NCI-H1417 (cell line): ENCODE measurements at places on chromosomes 1 and 21.
A peak's percentile ranks its signal among the peaks of the same experiment; 100 is the strongest.

DNA sequence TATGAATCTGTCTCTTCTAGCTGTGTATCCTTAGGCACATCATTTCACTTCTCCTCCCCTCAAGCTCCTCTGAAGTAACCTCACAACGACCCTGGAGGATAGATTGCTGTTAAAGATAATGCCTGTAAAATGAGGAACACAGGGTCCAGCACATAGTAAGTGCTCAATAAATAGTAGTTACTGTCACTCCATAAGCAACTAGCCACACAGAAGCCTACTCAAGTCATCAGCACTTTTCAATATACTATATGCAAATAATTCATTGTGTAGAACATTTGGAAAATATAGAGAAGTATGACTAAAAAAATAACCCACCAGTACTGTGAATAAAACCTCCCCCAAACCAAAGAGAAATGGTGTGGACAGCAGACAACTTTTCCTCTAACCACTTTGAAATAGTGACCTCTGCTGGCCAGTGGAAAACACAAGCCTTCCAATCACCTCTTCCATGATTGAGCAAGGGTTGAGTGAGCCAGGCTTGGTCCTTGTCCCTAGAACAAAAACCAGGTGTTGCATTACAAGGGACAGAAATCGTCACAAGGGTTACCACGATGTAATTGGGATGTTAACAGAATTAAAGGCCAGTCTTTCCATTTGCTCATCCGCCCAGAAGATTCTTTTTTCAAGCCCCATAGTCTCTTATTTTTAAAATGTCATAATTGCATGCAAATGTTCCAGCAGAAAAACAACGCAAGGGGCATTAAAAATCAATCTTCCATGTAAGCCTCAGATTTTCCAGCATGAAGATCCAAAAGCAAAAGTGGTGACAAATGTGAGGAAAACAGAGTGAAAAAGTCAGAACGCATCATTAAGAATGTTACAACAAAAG, 15.7 kb upstream of the GLIS1 start:
- DNase-seq = peak; percentile 35

DNA sequence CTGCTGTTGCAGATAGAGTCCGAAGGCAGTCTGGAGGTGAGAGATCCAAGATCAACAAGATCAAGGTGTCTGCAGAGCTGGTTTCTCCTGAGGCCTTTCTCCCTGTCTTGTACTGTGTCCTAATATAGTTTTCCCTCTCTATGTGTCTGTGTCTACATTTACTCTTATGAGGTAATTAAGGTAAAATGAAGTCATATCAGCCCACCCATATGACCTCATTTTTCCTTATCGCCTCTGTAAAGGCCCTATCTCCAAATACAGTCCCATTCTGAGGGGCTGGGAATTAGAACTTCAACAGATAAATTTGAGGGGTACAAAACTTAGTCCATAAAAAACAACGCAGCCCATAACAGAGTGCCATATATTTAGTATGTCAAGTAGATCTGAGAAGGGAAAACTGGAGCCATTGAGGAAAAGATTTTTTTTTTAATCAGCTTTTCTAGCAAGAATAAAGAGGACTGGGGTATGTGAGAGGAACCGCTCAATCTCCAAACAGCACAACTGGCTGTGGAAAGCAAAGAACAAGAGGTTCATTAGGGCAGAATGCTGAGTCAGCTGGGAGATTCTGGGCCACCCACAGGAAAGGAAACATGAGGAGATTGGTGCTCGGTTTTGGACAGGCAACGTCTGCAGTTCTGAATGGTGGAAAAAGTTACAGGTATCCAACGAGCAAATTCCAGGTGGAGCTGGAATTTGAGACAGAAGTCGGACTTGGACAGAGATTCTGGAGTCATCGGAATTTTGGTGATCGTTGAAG, 65.7 kb downstream of the MAP3K21 start:
- DNase-seq = no peak

GRCh38 chr1:172515436-172515835, 17.5 kb upstream of the SUCO start:
- DNase-seq = no peak

DNA sequence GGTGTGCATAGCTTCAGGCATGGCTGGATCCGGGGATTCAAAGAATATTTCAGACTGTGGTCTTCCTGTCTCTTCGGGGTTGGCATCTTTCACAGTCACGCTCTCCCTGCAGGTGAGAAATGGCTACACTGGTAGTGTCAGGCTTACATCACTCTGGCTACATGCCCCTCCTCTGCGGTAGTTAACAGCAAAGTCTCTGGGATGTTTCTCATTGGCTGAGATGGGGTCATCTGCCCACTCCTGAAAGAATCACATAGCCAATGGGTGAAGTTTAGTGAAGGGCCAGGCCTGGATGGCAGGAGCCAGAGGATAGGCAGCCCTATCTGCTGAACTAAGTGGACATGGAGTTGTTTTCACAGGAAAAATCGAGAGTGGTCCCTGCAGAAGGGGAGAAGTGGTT, 356.5 kb downstream of the MATN1 start:
- no peak for DNase-seq

DNA sequence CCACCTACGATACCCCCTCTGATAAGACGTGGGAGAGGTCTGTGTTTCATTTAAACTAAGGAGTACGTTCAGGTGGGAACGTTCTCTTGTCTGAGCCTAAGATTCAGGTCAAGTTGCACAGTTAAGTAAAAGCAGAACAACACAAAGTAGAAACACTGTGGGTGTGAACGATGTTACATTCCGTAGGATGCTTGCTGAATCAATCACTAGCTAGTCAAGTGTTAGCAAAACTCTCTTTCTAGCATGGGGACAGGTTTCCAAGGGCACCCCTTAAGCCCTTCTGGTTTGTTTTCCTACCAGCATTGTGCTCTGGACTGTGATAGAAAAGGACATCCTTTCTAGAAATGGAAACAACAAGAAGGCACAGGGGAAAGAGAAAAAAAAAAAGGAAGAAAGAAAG, 13.3 kb downstream of the C1orf162 start:
- DNase-seq = no peak

DNA sequence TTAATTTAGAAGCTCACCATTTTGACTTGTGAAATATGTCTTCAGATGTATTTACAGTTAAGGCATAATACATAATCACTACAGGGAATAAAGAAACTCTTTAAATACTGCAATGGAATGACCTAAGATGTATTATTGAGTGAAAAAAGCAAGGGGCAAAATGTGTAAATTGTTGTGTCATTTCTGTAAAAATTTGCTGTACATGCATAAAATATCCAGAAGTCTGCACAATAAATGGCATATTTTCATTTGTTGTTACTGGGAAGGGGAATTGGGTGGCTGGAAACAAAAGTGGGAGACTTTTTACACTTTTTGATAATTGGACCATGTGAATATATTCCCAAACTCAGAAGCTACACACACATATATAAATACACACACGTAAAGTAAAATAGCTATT, 17.1 kb downstream of the LRIG2 start:
- DNase-seq = no peak

DNA sequence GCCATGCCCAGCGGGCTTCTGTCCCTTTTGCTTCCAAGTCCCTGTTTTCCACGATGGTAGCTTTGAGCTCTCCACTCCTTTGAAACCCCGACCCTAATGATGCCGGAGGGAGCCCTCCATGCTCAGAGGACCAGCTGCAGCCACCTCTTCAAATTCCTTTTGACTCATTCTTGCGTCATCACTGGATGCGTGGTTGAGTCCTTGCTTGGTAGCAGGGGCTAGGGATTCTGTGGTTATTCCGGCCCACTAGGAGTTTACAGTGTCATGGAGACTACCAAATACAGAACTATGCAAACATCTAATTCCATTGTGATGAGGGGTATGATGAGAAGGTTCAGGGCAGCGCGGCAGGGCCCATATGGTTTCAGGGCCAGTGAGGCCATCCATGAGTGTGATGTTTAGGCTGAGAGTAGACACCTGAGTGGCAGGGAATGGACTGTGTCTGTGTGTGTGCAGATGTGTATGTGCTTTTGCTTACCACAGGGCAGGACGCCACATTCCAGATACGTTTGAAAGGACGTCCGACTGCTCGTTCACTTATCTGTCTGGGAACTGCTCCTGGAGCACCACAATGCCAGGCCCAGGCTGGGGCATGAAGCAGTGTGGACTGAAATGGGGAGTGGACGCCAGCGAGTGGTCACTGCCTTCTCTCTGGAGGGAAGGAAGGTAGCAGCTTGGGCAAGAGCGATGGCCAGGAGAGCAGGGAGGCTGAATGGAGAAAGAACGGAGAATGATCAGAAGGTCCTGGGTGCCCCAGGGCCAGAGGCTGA, 30.4 kb upstream of the ZBTB21 start:
- no peak for DNase-seq

GRCh38 chr1:156705321-156705917, at the start of gene CRABP2:
TSS of gene CRABP2 (minus strand) at chr1:156705583. CDS start at chr1:156705446, 137 bp downstream.
- peak; percentile 75 for DNase-seq

DNA sequence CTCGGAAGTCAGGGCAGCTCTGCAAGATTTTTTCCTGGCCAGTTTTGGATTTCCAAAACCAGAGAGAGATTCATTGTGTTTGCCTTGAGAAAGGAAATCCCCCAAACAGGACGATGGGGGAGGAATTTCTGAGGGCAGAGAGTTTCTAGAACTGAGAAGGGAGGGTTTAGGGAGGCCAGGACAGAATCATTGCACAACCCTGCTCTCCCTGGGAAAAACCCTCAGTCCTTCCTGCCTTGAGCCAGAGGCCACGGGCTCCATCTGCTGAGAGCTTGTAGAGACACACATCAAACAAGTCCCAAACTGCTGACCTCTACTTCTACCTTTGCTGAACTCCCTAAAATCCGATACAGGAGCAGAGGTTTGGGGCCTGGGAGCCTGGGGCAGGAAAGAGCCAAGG, 99.7 kb downstream of the NMNAT2 start:
- DNase-seq = no peak

GRCh38 chr1:54967372-54967771, 13.1 kb upstream of the TMEM61 start:
- no peak for DNase-seq
